ENCODE measurements at places on chromosomes 11 and 22.
A peak's percentile ranks its signal among the peaks of the same experiment; 100 is the strongest.

- no peak for DNase-seq
These were observed 203.4 kb downstream of the TBC1D22A start for GRCh38 chr22:46965555-46966494.

DNA sequence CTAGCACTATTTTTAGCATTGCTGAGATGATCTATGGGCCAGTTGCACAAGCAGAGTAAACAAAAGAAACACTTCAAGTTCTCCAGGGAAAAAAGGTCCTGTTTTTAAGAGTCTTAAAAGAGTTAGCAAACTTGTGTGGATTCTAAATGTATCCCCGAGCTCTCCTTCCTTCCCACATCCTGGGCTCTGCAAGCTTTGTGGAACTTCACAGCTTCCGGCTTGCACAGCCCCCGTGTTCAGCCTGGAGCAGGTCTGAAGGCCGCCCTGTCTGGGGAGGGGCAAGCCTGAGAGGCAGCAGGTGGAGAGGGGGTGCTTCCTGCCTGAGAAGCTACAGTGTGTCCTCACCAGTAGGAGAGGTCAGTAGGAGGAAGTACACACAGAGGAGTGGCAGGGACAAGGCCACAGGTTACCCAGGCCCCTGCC lies 35.1 kb upstream of the SUSD2 start:
- DNase-seq: peak; percentile 60

DNA sequence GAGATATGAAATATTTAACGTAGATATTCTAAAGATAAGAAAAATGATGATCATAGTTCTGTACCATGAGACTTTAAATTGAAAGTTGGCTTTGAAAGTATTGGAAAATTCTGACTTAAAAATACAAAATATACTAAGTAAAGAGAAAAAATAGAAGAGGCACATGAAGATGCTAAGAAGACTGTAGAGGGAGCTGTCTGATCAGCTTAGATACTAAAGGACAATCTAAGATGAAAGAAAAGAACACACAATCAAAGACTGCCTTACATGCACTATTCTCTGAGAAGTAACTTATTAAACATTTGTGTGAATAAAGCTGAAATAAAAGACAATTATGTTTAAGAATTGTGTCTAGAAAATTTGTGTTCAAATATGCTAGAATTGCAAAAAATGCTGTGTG lies 55.1 kb downstream of the RBMXL2 start:
- peak; percentile 2 for DNase-seq

DNA sequence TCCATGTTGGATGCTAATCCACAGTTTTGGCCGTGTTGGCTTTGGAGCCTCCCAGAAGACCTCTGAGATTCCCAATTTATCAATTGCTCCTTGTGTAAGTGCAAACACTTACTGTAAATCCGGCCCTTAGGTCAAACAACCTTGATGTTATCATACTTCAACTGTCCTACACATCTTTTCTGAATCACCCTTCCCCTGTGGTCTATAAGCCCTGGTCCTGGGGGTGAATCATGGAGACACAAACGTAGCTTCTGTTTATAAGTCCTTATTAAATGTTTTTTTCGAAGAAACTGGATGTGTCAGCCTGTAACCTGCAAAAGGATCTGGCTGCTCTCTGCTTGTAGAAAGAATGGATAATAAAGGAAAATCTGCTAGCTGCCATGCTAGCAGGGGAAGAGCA lies 1.7 kb upstream of the IL10RA start:
- no peak for DNase-seq

GRCh38 chr22:21936151-21936775 lies 16.4 kb downstream of the PPM1F start:
- no peak for DNase-seq

DNA sequence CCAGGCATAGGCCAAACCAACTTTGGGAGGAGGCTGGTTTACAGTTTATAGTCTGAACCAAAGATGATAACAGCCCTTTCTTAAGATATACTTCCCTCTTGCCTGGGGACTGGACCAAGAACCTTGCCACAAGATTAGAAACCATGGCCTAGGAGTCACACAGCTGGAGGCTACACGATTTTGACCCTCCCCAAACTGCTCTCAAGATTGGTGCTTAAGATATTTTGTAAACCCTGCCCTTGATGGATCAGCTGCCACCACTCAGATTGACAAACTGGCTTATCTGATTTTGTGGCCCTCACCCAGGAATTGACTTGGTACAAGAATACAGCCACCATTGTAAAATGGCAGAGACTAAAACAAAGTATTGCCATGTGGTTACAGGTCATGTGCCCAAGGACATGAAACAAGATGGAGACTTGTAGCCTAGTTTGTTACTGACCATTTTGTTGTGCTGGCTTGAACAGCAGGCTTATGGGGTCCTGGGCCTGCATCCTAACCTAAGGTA lies 17.4 kb upstream of the EI24 start:
- DNase-seq: no peak

DNA sequence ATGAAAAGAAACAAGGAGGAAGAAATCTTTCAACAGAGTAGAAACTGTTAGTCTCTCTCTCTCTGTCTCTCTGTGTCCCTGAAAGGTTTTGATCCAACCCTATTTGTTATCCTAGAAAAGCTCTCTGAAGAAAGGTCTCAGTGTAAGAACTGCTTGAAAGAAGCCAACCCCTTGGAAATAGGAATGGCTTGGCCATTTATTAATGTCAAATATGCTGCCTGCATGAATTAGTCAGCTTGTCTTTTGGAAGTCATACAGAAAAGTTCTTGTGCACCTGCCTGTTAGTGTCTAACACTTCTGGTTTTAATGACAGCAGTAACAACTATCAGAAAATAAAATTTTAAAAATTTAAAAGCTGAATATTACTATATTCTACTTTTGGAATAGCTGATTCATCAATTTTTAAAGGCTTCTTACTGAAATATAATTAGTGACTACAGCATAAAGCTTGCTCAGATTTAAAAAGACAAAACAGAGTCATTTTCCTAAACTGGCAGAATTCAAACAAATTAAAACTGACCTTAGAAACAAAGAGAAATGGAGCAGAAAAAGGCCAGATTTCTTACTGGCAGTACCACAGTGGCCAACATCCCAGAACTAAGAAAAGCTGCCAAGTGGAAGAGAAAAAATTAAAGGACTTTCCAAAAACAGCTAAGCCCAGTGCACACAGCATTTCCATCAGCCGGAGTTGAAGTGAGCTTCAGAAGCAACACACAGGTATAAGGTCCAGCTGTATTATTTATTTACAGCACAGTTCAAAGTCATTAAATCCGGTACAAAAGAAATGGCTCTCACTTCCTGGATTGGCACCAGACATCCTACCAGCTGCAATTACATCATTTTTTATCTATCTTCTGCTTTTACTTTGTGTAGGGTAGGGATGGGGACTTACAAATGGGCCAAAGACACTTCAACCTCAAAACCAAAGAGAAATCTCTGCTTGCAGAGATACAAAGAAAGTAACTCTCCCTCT lies 76.3 kb downstream of the PRCP start:
- peak; percentile 9 for DNase-seq
